ENCODE measurements at places on chromosomes 6 and 20.
A peak's percentile ranks its signal among the peaks of the same experiment; 100 is the strongest.

GRCh38 chr20:5809495-5809894 lies 59.3 kb downstream of the SHLD1 start:
- no peak for DNase-seq

DNA sequence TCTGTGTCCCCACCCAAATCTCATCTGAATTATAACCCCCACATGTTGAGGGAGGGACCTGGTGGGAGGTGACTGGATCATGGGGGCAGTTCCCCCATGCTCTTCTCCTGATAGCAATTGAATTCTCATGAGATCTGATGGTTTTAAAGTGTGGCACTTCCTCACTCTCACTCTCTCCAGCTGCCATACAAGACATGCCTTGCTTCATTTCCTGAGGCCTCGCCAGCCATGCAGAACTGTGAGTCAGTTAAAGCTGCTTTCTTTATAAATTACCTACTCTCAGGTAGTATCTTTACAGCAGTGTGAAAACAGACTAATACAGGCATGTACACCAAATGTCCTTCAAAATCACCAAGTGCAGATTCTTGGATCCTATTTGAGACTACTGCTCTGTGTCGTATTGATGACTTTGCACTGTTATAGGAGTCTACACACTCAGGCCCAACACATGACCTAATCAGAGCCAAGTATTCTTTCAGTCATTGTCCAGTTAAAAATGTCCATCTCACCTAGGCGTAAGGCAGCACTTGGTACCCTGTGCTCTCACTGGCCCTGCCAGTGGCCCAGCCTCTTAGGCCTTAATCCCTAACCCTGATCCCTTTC lies 52.8 kb upstream of the UST start:
- no peak for DNase-seq

DNA sequence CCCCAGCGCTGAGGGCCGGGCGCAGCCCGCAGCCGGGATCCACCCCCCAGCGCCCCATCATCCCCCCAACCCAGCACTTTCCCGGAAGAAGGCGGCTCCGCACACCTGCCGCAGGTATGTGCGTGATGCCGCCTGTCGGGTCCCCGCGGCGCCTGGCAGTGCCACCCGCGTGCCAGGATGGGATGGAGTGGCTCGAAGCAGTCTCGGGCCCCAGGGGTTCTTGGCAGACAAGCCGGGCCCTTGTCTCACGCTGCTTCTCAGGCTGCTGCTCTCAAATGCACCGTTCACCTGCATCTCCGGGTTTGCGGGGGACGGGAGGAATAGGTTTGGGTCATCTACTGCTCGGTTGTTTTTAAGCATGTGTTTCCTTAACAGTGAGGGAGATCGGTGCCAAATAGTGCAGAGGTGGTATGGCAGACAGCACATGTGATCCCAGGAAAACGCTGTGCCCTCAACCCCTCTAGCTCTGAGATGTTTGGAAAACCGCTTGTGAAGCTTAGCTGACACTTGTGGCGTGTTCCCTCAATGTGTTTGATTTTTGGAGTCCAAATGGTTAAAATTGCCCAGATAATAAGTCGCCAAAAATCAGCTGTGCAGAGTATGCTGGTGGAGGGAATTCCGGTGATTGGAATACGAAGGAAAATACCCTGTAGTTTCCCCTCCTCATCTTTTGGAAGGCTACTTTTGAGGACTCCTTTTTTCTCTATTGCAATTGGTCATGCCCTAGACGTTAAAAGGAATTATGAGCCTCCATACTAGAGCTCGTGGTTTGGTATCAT lies 926 bp downstream of the MYLIP start:
- DNase-seq: no peak

- DNase-seq: no peak
Observed at GRCh38 chr20:23255716-23256385, 94.7 kb upstream of the NXT1 start.

DNA sequence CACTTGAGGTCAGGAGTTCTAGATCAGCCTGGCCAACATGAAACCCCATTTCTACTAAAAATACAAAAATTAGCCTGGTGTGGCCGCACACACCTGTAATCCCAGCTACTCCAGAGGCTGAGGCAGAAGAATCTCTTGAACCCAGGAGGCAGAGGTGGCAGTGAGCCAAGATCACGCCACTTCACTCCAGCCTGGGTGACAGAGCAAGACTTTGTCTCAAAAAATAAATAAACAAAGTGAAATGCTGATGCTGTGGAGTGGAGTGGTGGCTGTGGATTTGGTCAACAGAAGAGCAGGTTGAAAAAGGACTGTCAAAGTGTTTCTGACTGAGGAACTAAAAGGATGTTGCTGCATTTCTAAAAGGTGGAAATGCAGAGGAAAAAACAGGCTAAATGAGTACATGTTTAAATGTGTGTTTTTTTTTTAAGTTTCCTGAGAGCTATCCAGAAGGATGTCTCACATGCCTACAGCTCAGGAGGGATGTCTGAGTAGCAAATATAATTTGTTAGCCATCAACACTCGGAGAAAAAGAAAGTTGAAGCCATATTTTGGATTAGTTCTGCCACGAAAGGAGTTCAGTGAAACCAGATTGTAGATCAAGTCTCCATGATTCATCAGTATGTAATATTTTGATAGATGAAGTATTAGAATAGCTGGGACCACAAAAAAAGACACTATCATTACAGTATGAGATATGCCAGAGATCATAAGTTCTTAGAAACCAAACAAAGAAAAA lies 621.1 kb upstream of the ADGRB3 start:
- no peak for DNase-seq

DNA sequence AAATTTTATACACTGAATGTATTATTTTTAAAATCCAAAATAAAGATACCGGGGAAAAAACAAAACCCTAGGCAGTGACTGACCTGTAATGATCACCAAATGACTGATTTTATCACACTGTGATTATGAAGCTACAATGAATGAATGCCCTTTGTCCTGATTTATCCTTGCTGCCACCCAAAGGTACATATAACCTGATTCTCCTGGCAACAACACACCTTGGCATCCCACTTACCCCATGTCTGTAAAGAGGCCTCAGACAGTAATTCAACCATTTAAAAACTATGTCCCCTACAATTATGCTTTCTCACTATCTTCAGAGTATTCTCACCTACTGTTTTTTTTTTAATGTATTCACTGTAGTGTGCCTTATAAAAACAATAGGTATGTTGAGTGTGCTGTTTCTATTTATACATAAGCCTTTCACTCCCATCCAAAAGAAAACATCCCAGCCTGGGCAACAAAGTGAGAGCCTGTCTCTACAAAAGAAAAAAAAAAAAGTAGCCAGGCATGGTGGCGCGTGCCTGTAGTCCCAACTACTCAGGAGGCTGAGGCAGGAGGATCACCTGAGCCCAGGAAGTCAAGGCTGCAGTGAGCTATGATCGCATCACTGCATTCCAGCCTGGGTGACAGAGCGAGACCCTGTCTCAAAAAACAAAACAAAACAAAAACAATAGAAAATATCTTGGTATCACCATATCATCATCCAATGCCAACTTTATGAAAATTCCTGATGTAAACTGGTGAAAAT lies 21.7 kb downstream of the B4GALT5 start:
- no peak for DNase-seq

GRCh38 chr20:36435592-36436541 lies 105.5 kb upstream of the MYL9 start:
- DNase-seq: peak; percentile 71

GRCh38 chr6:36692220-36692619 lies 5.4 kb upstream of the RAB44 start:
- peak; percentile 14 for DNase-seq

DNA sequence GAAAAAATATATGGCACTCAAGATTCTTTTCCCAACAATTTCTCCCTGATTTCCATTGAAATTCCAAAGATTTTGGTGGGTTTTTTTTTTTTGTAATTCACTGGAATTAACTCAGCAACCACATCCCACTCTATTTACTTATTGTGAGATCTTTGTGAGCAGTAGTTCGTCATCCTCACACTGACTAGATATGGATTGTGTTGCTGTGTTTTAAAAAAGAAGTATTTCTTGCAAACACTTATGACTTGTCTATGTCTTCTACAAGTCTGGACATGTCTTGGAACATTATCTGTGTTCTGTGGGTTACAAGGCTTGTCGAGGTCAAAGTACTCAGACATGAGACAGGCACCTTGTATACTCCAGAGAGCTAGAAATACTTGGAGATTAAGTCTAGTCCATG lies 7.3 kb upstream of the TENT5A start:
- no peak for DNase-seq

- DNase-seq: no peak
Observed at GRCh38 chr6:105803442-105803841, 282.7 kb upstream of the PRDM1 start.

DNA sequence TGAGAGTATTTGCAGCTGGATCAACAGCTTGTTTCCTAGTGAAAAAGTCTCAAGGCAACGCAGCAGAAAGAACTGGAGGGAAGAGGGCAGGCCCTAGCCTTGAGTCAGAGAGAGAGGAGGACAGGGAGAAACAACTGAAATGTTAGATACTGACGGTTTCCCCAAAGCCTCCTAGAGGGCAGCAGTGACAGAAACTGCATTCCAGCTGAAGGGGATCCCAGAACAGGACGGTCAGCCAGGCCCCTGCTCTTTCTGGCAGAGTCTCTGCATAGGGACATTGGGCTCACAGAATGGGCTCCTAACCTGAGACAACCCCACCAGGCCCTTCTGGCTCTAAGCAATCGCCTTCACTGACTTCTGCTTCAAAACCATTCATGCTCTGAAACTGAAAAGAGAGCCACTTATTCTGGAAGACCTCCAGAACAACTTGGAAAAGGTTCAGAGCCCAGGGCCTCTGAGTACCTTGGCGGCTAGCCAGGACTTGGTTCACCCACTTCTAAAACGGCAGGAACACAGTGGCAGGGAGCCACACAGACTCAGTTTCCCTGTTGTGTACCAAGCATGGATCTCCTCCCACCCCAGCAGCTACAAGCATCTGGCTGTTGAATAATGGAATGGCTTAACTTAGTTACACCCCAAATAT lies 72.9 kb downstream of the PSMB1 start:
- DNase-seq: no peak

GRCh38 chr6:33021917-33022316 lies 12.5 kb upstream of the HLA-DOA start:
- DNase-seq: no peak

DNA sequence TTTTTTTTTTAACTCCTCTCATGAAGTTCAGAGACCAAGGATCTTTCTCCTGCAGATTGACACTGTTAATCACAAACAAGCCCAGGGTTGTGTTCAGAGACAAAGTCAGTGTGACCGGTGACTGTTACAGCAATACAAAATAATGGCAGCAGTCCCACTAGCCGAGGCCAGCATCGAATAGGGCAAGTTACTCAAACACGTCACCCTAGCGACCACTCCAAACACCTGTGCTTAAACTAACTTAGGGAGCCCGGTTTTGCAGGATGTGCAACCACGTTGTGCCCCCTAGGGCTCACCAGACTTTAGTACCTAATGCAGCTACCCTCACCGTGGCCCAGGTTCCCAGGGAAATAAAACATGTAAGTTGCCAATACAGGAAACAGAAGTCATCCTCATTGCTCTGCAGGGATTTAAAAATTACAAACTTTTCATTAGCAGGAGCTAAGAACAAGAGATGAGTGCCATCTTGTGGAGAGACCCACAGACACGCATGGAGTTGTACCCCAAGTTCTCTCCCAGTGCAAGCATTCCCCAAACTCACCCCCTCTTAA lies 38.1 kb downstream of the FAM50B start:
- DNase-seq: no peak

- DNase-seq: no peak
Observed at GRCh38 chr6:88143421-88144157, 22.6 kb downstream of the CNR1 start.

- DNase-seq: no peak
Observed at GRCh38 chr6:32623693-32624092, 13.5 kb upstream of the HLA-DQA1 start.

GRCh38 chr6:157640746-157641451 lies 182.1 kb upstream of the SNX9 start:
- DNase-seq: no peak

GRCh38 chr6:151284012-151284411 lies 44.2 kb downstream of the AKAP12 start:
- no peak for DNase-seq

DNA sequence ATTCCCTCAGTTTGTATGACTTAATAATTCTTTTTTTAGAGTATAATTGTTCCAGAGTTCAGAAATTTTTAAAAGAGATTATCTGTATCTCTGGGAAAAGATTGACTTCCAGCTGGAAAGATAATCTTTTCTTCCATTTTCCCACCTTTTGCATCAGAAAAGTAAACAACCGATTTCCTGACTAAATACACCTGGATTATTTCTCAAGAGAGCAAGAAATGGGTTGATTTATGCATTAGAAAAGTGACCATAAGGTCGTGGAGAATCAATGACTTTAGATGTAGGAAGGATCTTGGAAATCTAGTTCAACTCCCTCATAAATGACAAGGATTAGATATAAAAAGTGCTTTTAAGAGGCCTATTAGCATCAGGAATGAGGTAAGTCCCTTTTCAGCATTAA lies 79.9 kb downstream of the SGK1 start:
- DNase-seq: no peak

DNA sequence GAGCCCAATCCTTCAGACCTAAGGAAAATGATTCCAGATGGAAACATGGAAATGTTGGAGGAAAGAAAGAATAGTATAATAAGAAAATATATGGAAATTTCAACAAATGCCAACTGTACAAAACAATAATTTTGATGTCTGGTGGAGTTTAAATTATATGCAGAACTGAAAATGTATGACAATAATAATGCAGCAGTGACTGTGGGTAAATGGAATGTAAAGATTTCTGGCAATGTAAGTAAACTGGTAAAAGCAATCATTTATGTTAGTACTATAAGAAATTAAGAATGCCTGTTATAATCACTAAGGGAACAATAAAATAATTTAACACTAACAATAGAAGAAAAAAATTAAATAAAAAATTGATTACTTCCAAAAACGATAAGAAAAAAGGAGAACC lies 89.0 kb downstream of the EDN1 start:
- DNase-seq: no peak

- DNase-seq: no peak
Observed at GRCh38 chr6:109243863-109244825, 138.1 kb downstream of the CD164 start.
